ENCODE measurements at places on chromosomes 2 and 18.

- no peaks in the 10 kb centered on the region for H3K27me3 ChIP-seq
- DNase-seq: no peak
- H3K4me3 ChIP-seq: no peak overlapping the region
- H3K4me1 ChIP-seq: no peaks in the 10 kb centered on the region
- no peaks in the 10 kb centered on the region for H3K36me3 ChIP-seq
Observed at GRCh38 chr2:139798391-139798790, 1018.2 kb upstream of the NXPH2 start.

GRCh38 chr2:237164474-237165042 lies 78.9 kb downstream of the COPS8 start:
- no peak overlapping the region for H3K4me3 ChIP-seq
- H3K27me3 ChIP-seq: peaks cover 2% of the 10 kb centered on the region
- peaks cover under 1% of the 10 kb centered on the region for H3K4me1 ChIP-seq
- H3K36me3 ChIP-seq: no peaks in the 10 kb centered on the region
- H3K27ac ChIP-seq: no peak overlapping the region

DNA sequence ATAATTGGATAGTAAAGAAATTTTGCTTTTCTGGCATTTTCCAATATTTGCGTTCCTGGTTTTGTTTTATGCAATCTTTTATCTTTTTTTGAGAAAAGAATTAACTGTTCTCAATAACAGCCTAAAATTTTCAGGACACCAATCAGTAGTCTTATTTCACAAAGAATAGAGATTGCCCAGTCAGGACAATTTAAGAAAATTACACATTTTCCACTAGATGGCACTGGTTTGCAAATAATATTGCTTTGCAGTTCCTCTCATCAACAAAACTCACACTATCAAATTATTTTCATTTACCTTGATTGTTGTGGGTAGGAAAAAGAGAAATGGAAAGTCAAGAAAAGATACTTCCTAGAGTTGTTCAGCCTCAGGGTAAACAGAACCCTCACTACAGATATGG lies 2.4 kb upstream of the RBM45 start:
- H3K27me3 ChIP-seq: no peaks in the 10 kb centered on the region
- no peaks in the 10 kb centered on the region for H3K36me3 ChIP-seq
- DNase-seq: no peak
- peaks cover 24% of the 10 kb centered on the region for H3K4me1 ChIP-seq
- H3K27ac ChIP-seq: no peak overlapping the region

DNA sequence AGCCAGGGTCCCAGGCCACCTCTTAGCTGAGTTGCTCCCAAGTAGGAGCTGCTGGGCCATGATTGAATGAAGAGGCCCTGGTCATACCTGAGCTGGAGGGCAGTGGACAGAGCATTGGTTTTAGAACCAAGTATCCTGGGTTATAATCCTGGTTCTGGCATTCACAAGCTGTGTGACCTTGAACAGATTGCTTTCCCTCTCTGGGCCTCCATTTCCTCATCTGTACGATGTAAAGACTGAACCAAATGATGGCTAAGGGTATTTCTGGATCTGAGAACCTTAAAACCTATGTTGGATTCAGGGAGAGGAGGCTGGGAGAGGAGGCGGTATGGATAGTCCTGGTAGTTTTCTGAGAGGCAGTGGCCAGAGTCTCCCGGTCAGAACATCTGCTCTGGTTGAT lies 31.0 kb downstream of the KCNK3 start:
- no peak for DNase-seq
- no peaks in the 10 kb centered on the region for H3K36me3 ChIP-seq
- no peak overlapping the region for H3K27ac ChIP-seq
- H3K4me3 ChIP-seq: no peak overlapping the region
- H3K27me3 ChIP-seq: peaks cover 7% of the 10 kb centered on the region

- H3K4me3 ChIP-seq: no peak overlapping the region
- peaks cover 6% of the 10 kb centered on the region for H3K4me1 ChIP-seq
- H3K27ac ChIP-seq: no peak overlapping the region
- DNase-seq: no peak
- H3K36me3 ChIP-seq: peaks cover 23% of the 10 kb centered on the region
Observed at GRCh38 chr2:39368846-39369245, 68.2 kb downstream of the MAP4K3 start.

- H3K36me3 ChIP-seq: no peaks in the 10 kb centered on the region
- no peak overlapping the region for H3K27ac ChIP-seq
- H3K4me1 ChIP-seq: no peaks in the 10 kb centered on the region
- H3K4me3 ChIP-seq: no peak overlapping the region
- peaks cover 8% of the 10 kb centered on the region for H3K27me3 ChIP-seq
Observed at GRCh38 chr18:41765460-41765859, 189.6 kb upstream of the PIK3C3 start.

DNA sequence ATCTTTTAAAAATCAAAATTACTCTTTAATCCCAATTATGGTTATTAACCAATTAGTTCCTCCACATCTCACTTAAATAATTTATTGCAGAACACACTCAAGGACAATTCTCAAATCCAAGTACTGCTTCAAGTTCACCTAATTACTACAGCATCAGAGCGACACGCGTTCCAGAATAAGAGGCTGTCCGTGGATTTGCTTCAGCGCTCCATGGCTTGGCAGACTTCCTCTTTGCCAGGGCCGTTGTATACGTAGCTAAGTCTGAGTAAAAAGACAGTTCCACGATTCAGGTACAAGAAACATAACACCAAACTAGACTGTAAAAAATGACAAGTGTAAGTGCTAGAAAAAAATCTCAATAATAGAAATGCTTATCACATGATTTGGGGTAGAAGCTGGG lies 153.2 kb upstream of the MYT1L start:
- no peak overlapping the region for H3K4me3 ChIP-seq
- no peaks in the 10 kb centered on the region for H3K4me1 ChIP-seq
- H3K36me3 ChIP-seq: no peaks in the 10 kb centered on the region
- H3K27ac ChIP-seq: no peak overlapping the region
- H3K27me3 ChIP-seq: peaks cover 13% of the 10 kb centered on the region
- DNase-seq: no peak

DNA sequence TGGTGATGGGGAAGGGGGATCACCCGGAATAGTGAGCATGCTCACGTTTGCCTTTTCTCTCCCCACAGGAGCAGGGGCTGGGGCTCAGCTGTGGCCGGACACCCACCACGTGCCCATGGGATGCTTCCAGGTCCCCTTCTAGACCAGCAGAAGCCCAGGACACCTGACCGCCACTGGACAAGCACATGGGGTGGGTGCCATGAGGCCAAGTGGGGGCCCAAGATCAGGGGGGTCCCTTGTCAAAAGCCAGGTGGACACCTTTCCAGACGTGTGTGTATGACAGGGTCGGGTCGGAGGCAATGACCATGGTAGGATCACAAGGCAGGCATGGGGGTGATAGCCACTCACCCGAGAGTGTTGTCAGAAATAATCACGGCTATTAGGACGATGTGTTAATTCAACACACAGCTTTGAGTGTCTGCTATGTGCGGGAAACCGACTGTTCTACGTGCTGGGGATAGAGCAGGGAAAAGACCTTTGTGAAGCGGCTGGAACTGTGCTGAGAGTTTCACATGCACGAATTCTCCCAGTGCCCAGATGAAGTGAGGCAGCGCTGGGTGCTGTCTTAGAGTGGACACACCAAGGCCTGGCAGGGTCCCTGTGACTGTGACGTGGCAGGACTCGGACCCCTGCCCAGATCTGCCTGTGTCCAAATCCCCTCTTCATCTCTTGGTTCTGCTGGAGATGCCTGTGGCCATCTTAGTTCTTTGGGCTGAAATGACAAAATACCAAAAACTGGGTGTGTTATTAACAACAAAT lies 244.7 kb downstream of the NDUFA10 start:
- H3K27me3 ChIP-seq: no peaks in the 10 kb centered on the region
- H3K4me3 ChIP-seq: no peak overlapping the region

DNA sequence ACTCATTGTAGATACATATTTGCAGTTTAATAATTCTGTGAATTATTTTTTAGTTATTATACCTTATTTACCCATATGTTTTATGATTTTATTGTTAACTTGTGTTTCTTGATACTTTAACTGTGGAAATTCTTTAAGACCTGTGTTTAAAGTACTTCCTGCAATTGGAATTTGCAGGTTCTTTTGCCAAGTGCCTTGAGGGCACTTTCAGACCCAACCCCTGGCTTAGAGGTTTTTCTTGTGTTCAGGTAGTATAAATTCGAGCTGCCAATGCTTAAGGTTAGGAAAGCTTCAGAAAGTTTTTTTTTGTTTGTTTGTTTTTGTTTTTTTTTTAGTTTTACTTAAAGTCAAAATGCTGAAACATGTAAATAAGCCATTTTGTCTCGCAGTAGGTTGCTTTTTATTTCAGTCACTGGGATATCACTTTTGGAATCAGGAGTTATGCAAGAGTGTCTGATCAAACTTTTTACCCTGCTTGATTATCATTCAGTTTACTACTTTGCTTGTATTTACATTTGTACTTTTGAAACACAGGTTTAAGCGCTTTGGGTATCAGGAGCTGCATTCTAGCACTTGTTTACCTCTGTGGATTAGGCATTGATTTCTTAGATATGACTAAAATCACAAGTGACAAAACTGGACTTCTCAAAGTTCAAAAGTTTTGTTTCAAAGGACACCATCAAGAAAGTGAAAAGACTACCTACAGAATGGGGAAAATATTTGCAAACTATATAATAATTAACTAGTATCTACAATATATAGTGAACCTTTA lies 31.8 kb downstream of the TDRD15 start:
- no peaks in the 10 kb centered on the region for H3K4me1 ChIP-seq
- no peak overlapping the region for H3K27ac ChIP-seq
- no peaks in the 10 kb centered on the region for H3K36me3 ChIP-seq
- H3K4me3 ChIP-seq: no peak overlapping the region

- H3K4me1 ChIP-seq: no peaks in the 10 kb centered on the region
- no peaks in the 10 kb centered on the region for H3K36me3 ChIP-seq
- H3K27me3 ChIP-seq: no peaks in the 10 kb centered on the region
Observed at GRCh38 chr2:212361174-212361756, 177.3 kb downstream of the ERBB4 start.

GRCh38 chr2:223643309-223643708 lies 41.1 kb upstream of the SCG2 start:
- H3K4me1 ChIP-seq: no peaks in the 10 kb centered on the region
- no peaks in the 10 kb centered on the region for H3K36me3 ChIP-seq
- no peak overlapping the region for H3K4me3 ChIP-seq
- DNase-seq: no peak

DNA sequence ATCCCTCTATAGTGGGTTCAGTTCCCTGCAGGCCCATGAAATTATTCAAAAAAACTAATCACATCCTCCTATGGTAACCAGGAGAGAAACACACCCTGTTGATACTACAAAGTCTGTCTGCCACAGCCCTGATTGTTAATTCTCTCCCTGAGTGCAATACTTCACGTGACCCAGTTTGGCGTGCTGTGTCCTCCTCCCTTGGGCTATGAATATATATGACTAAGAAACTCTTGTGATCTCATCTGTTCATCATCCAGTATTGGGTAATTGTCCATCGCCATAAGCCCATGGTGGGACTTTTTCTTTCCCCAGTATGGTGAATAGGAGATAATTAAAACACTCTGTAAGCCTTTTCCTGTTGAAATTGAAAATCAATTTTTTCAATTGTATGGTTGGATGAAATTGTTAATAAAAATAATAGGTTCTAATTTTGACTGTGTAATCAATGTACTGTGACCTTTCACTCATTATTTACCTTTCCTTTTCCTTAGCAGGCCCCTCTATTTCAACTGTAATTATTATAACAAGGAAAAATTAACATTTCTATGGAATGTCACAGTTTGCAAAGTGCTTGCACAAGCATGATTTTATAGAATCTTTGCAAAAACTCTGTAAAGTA lies 1822.6 kb downstream of the SUCLG1 start:
- no peak for DNase-seq
- no peaks in the 10 kb centered on the region for H3K27me3 ChIP-seq
- H3K36me3 ChIP-seq: no peaks in the 10 kb centered on the region

DNA sequence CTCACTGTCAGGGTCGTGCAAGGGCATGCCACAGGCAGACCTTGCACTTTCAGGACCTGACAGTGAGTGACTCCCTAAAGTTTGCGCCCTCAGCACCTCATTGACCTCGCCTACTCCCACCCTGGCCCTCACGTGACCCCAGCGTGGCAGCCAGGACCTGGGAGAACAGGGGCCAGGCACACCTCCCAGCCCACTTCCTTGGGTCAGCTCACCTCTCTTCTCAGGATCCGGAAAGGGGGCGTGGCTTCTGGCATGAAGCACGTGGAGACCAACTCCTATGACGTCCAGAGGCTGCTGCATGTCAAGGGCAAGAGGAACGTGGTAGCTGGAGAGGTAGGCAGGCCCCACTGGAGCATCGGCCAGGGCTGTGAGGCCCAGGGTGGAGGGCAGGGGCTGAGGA lies 8.8 kb downstream of the VIL1 start:
- no peaks in the 10 kb centered on the region for H3K27me3 ChIP-seq
- H3K4me3 ChIP-seq: no peak overlapping the region
- no peaks in the 10 kb centered on the region for H3K4me1 ChIP-seq
- H3K36me3 ChIP-seq: no peaks in the 10 kb centered on the region

DNA sequence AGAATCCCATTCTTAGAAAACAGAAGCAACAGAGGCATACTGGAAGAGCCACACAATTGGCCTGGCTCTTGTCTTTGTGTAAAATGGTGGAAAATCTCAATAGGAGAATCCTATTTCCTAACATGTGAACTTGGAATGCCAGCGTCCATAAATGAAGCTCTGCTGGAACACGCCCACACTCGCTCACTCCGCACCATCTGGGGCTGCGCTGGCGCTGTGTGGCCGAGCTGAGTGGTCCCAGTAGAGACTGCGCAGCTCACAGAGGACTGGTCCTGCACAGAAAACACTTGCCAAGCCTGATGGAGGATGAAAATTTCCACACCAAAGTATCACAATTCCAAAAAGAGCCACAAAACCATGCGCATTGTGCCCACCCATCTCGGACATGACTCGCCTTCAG lies 56.2 kb downstream of the PXDN start:
- H3K4me3 ChIP-seq: no peak overlapping the region
- no peak overlapping the region for H3K27ac ChIP-seq
- no peak for DNase-seq
- peaks cover 2% of the 10 kb centered on the region for H3K27me3 ChIP-seq
- H3K36me3 ChIP-seq: no peaks in the 10 kb centered on the region
- H3K4me1 ChIP-seq: no peaks in the 10 kb centered on the region

- H3K27me3 ChIP-seq: peaks cover 24% of the 10 kb centered on the region
- no peak overlapping the region for H3K27ac ChIP-seq
- peaks cover 6% of the 10 kb centered on the region for H3K4me1 ChIP-seq
- no peak for DNase-seq
- H3K4me3 ChIP-seq: no peak overlapping the region
- H3K36me3 ChIP-seq: no peaks in the 10 kb centered on the region
Observed at GRCh38 chr2:224220586-224221255, 181.2 kb downstream of the FAM124B start.

DNA sequence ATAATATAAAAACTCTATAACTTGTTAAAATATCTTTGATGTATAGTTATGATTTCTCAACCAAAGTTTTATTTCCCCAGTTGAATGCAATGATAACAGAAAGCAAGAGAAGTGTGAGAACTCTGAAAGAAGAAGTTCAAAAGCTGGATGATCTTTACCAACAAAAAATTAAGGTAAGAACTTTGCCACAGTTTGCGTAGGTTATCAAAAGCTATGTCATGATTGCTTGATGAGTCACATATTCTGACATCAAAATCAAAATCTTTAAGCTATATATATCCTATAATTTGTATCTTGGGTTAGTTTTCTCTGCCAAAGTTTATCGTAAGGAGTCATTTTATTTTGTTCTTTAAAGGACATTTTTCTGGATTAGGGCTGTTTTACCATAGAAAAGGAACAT lies 35.0 kb downstream of the NDC80 start:
- H3K4me1 ChIP-seq: peaks cover 49% of the 10 kb centered on the region
- H3K4me3 ChIP-seq: no peak overlapping the region
- H3K36me3 ChIP-seq: peaks cover 40% of the 10 kb centered on the region
- H3K27ac ChIP-seq: peak overlapping the region; percentile 79
- no peak for DNase-seq

Measured in activated naive CD4-positive, alpha-beta T cell treated with anti-CD3 and anti-CD28 coated beads for 36 hours (primary cell).